Fibroblast of skin of left biceps (primary cell): ENCODE measurements at places on chromosomes 11 and 22.
A peak's percentile ranks its signal among the peaks of the same experiment; 100 is the strongest.

- no peak for DNase-seq
These were observed 54.7 kb downstream of the SGSM3 start for GRCh38 chr22:40425082-40425481.

- no peak for DNase-seq
These were observed 10.8 kb upstream of the IFITM3 start for GRCh38 chr11:331358-332060.

DNA sequence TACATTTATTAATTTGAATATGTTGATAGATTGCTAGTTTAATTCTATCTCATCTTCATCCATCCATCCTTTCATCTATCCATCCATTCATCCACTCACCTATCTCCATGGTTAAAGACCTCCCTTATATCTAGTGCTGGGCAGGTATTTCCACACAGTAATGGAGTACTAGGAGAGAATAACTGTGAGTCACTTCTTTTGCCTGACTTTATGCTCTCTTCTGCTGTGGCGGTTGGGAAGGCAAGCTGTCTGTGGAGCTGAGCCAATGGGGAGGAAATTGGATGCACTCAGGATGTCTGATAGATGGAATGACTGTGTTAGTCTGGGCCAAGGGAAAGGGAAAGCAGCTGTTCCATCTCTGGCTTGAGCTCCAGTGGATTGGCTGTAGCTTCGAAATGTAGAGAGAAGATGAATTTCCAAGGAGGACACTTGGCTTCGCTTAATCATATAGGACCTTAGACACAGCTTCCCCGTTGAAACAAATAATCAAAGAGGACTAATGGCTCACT is 60.3 kb downstream of the NELL1 start:
- DNase-seq, result no peak

- no peak for DNase-seq
These were observed 4.2 kb upstream of the NEAT1 start for GRCh38 chr11:65418431-65418680.

GRCh38 chr11:1073261-1073724 is 1.4 kb upstream of the MUC2 start:
- DNase-seq, result no peak

DNA sequence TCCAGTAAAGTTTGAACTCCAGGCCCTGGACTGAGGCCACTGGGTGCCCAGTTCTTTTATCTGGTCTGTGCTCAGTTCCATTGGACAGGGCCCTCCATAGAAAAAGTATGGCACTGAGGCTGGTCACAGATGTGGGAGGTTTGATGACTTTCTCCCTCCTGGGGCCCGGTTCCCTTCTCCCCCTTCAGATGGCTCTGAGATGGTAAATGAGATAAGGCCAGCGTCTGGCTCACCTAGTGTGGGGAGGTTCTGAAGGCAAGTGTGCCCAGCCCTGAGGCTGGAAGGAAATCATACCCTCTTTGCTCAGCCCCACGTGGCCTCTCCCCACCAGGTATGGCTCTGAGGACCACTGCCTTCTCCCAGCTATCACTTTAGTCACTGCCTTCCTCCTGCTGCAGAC is 1.5 kb upstream of the CLDN5 start:
- no peak for DNase-seq

- no peak for DNase-seq
These were observed 2.8 kb upstream of the BSX start for GRCh38 chr11:122984186-122985011.

GRCh38 chr11:8013833-8014232 is 26.7 kb downstream of the EIF3F start:
- DNase-seq, result no peak

- DNase-seq, result peak; percentile 17
These were observed 43.9 kb downstream of the DDX6 start for GRCh38 chr11:118746988-118747585.

DNA sequence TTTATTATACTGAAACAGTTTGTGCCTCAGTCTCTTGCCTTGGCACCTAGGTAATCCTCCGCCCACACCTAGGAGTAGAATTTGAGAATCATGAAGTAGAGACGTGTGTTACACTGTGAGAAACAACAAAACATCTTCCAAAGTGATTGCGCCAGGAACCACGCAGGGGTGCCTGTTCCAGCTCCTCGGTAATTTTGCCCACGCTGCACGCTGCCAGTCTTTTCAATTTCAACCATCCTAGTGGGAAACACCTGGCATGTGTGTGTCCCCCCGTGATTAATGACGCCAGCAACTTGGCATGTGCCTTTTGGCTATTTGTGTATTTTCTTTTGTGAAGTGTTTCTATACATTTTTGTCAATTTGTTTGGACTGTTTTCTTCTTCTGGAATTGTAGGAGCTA is 919.1 kb downstream of the BRD1 start:
- no peak for DNase-seq

DNA sequence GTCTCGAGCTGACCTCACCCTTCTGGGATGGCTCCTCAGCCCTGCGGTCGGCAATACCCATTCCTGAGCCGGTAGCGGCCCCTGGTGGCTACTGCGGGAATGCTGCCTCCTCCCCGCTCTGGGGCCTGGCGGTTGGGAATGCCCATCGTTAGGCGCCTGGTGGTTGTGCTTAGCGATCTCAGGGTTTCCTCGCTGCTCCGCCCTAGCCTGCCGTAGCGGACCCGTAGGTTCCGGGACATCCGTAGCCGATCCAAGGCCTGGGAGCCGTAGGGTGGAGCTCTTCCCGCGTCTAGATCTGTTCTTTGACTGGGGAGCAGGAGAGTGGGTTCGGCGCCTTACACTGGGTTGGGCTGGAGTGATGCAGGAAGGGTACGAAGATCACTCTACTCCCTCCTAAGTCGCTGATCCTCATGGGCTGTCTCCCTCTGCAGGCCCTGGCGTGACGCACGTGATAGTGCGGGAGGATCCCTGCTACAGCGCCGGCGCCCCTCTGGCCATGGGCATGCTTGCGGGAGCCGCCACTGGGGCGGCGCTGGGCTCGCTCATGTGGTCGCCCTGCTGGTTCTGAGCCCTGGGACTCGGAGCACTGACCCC is 14.8 kb downstream of the PLEKHB1 start:
- DNase-seq, result peak; percentile 52

GRCh38 chr11:126159719-126160344 is 51.6 kb downstream of the RPUSD4 start:
- no peak for DNase-seq

DNA sequence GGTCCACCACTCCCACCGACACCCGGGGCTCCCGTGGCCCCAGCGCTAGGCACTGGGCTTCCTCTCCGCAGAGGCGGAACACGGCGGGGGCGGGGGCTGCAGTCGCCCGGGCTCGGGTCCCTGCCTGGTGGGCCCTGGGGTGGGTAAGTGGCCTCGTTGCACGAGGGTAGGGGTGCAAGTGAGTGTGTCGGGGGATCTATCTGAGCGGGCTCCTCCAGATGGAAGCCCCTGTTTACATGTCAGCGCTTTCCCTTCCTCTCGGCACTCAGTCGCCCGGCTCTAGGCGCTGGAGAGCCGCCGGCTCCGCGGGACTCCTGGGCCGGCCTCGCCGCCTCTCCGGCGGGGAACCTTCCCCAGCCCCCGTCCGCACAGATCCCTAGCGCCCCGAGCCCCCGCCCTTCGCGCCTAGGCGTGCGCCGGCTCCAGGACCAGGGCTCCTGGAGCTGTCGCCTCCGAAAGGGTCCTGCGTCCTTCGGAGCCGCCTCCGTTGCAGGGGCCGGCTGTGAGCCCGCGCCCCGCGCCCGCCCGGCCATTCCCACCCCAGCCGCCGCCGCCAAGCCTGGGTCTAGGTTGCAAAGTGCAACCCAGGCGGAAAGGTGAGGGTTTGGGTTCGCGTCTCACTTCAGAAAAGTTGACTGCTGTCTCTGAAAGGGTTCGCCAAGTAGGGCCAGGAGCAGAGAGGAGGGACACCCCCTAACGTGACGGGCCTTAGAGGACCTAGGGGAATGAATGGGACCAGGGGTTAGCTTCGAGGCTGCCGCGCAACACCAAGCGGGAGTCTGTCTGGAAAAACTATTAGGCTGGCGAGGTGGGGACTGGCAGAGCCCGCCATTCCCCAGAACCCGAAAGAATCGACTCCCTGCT is 978 bp downstream of the FLI1 start:
- DNase-seq, result no peak

GRCh38 chr22:30221121-30221992 is 25.2 kb downstream of the LIF start:
- DNase-seq, result no peak

- no peak for DNase-seq
These were observed 62.9 kb downstream of the RCN1 start for GRCh38 chr11:32153747-32154146.

DNA sequence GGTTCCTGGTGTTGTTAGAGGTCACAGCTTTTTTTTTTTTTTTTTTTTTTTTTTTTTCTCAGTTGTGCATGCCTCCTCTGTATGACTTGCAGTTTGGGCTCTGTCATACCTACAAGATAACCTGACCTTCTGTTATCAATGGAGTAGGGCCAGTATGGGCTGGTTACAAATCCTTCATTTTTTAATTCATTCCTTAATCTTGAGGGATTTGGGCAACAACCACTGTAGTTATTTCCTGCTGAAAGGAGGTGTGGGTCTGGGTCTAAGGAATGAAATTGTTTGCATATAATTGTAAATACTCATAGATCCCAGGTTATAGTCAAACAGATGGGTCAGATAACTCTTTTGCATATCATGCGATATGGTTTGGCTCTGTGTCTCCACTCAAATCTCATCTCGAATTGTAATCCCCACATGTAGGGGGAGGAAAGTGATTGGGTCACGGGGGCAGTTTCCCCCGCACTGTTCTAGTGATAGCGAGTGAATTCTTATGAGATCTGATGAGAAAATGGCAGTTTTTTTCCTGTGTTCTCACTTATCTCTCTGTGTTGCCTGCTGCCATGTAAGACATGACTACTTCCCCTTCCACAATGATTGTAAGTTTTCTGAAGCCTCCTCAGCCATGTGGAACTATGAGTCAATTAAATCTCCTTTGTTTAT is 14.1 kb upstream of the GLYAT start:
- no peak for DNase-seq

GRCh38 chr11:16169956-16170847 is 186.1 kb downstream of the SOX6 start:
- DNase-seq, result peak; percentile 88

DNA sequence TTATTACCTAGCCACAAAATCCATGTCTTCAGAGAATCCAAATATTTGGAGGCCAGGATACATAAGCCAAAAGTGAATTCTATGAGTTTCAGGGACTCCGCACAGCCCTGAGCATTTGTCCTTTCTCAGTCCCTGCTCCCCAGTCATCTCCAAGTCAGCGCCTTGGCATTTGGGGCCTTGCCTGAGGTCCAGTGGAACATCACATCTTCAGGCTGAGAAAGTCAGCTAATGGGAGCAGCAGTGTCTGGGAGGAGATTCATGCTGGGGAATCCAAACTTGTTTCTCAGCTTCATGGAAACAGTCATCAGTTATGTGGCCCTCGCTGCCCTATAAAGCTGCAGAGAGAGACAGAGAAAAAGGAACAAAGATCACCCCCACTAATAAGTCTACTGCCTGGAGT is 70.9 kb downstream of the BARX2 start:
- no peak for DNase-seq

- DNase-seq, result no peak
These were observed 27.6 kb upstream of the EXPH5 start for GRCh38 chr11:108620958-108621772.

DNA sequence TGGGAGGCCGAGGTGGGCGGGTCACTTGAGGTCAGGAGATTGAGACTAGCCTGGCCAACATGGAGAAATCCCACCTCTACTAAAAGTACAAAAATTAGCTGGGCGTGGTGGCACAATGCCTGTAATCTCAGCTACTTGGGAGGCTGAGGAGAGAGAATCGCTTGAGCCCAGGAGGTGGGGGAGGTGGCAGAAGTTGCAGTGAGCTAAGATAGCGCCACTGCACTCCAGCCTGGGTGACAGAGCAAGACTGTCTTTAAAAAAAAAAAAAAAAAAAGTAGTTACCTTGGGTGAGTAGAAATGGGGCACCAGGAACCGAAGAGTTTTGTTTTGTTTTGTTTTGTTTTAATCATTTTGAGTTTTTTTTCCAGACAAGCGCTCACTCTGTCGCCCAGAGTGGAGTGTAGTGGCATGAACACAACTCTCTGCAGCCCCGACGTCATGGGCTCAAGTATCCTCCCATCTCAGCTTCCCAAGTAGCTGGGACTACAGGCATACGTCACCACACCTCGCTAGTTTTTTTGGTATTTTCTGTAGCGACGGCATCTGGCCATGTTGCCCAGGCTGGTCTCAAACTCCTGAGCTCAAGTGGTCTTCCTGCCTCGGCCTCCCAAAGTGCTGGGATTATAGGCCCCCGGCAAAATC is 15.8 kb downstream of the THAP12 start:
- no peak for DNase-seq

- no peak for DNase-seq
These were observed 26.6 kb downstream of the EHF start for GRCh38 chr11:34647532-34647931.

GRCh38 chr11:124359566-124359965 is 24.7 kb downstream of the OR8B2 start:
- no peak for DNase-seq

- no peak for DNase-seq
These were observed 64.5 kb downstream of the C11orf91 start for GRCh38 chr11:33636104-33636503.

DNA sequence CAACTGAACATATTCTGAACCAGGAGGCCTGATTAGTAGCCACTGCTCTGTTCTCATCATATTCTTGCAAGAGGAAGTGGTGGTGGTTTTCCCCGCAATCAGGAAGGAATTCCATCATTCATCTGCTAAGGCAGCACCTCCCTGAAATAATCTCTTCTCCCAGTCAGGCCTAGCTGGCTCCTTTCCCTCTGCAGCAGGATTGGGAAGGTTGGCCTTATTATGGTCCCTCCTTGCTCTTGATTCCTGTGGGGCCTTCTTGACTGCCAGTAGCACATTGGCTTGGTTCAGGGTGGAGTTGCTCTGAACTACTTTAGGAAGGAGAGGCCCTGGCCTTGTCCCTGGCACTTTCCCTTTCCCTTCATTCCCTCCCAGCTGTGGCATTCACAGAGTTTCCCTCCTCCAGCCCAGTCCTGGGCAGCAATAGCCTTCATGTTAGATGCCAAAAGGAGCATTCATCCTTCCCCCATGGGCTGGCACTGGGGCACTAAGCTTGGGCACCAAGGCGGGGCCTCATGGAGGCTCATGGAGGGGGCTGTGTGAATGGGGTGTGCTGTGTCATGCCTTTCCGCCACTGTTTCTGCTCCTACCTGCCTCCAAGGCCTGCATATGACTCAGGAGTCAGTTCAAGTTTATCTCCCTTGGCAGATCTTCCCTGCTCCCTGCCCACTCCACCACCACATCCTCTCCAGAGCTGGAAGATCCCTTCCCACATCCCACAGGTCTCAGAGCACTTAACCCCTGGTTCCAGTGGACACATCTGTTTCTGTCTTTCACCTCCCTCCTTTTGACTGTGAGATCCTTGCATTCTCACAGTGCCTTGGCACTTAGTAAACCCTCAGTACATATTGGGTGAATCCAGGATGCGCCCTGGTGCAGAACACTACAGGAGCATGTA is 27.6 kb upstream of the CD44 start:
- peak; percentile 79 for DNase-seq
